ENCODE measurements at places on chromosomes 12 and 14. TPM values are rescaled to one million over a fixed set of nuclear protein-coding genes. Genes with fewer than 3 reads are reported as not detected.

Gene PXN
- 177 TPM for total RNA-seq

Gene POTEG
- not detected for total RNA-seq

Gene IAPP
- not detected for total RNA-seq

Gene KRT75
- total RNA-seq = 0.13 TPM

Gene LMNTD1
- not detected for total RNA-seq

Gene SMCO3
- not detected for total RNA-seq

Gene MAP4K5
- 32.1 TPM for total RNA-seq

Gene DIO3
- 0.03 TPM for total RNA-seq

Gene SLC6A15
- 3.0 TPM for total RNA-seq

Gene TRIM9
- 10.5 TPM for total RNA-seq

Gene SIX6
- not detected for total RNA-seq

Gene BMP4
- total RNA-seq = 2.0 TPM

Gene ART4
- 0.09 TPM for total RNA-seq

Gene DNAI7
- total RNA-seq = 0.18 TPM

Gene STX2
- 23.1 TPM for total RNA-seq

Gene TESPA1
- not detected for total RNA-seq

Gene LRRC10
- total RNA-seq = not detected

Gene GNG2
- total RNA-seq = 3.3 TPM

Gene IRAK3
- total RNA-seq = 0.16 TPM

Gene NFE2
- total RNA-seq = 0.11 TPM

Gene ADGRD1
- total RNA-seq = 0.56 TPM

Gene BTBD6
- 41.5 TPM for total RNA-seq

Gene CLMN
- 5.6 TPM for total RNA-seq

Gene FOXA1
- 7.2 TPM for total RNA-seq

Gene TPPP2
- not detected for total RNA-seq

Gene ANKS1B
- total RNA-seq = 0.38 TPM

Gene ABCC9
- total RNA-seq = not detected

Gene ANO4
- total RNA-seq = not detected

Gene CABP1
- 0.22 TPM for total RNA-seq

Gene SRRM4
- not detected for total RNA-seq

Gene LBHD2
- not detected for total RNA-seq

Gene TMEM52B
- total RNA-seq = 0.12 TPM

Gene B4GALNT3
- total RNA-seq = 0.59 TPM

Gene KRR1
- 57.6 TPM for total RNA-seq

Gene ZBTB25
- total RNA-seq = 6.6 TPM

Gene REM2
- 0.44 TPM for total RNA-seq

Gene MIPOL1
- total RNA-seq = 3.6 TPM

Gene KLHL33
- total RNA-seq = 0.02 TPM

Gene TTC6
- total RNA-seq = 0.58 TPM

Gene SLC17A8
- total RNA-seq = not detected

Gene CMA1
- not detected for total RNA-seq

Gene AKAP6
- total RNA-seq = 0.51 TPM

Gene PPM1H
- total RNA-seq = 7.1 TPM
